ENCODE measurements at places on chromosomes 7 and 10.
A peak's percentile ranks its signal among the peaks of the same experiment; 100 is the strongest.

- DNase-seq = no peak
Observed at GRCh38 chr10:16770670-16771069, 46.6 kb downstream of the RSU1 start.

- DNase-seq = peak; percentile 79
Observed at GRCh38 chr10:89301721-89302445, at the start of gene IFIT2. IFIT2 (plus strand) TSS chr10:89302046; CDS start chr10:89302124, 78 bp downstream.

GRCh38 chr10:130352291-130352645 is 216.1 kb downstream of the GLRX3 start:
- no peak for DNase-seq

- no peak for DNase-seq
Observed at GRCh38 chr10:103147645-103148044, 45.4 kb downstream of the NT5C2 start.

DNA sequence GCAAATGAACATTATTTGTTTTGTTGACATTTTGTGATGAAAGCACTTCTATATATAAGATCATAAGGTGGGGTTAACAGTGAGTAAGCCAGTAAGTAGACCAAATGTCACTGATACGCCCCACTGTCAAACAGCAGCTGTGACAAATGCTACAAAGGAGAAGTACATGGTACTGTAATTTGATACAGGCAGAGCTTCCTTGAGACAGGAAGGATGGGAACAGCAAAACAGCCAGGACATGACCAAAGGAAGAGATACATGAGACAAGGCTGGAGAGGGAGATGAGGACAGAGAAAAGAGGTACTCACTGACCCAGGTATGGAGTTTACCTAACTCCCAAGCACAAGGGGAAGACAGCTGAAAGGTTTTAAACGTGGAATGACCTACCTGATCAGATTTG is 127.0 kb downstream of the SRPK2 start:
- no peak for DNase-seq

GRCh38 chr10:114663626-114664025 is 5.6 kb upstream of the ABLIM1 start:
- DNase-seq = no peak

- peak; percentile 48 for DNase-seq
Observed at GRCh38 chr7:147432079-147432478, 1158.5 kb upstream of the C7orf33 start.

- no peak for DNase-seq
Observed at GRCh38 chr7:119967221-119967620, 305.8 kb upstream of the KCND2 start.

Measured in AG10803 (cell line).